ENCODE measurements at places on chromosomes 2 and 18.
A peak's percentile ranks its signal among the peaks of the same experiment; 100 is the strongest.

DNA sequence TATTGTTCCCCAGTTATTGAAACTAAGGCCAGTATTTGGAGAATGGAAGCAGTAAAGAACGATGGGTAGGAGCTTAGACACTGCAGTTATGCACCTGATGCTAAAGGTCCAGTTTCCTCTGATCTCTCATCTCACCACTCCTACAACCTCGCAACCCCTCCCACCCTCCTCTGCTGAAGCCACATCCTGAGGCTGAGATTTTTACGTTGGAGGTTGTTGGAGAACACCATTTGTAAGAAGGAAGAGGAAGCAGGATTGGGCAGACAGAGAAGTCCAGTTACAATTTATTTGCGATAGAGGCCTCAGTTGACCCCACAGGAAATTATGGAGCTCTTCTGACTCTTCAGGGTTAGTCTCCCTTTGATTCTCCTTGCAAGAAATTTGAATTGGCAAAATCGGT, 54.3 kb upstream of the NDUFV2 start:
- DNase-seq = no peak
- H3K36me3 ChIP-seq = no peaks in the 10 kb centered on the region

- no peaks in the 10 kb centered on the region for H3K27me3 ChIP-seq
- H3K27ac ChIP-seq = no peak overlapping the region
- H3K4me3 ChIP-seq = no peak overlapping the region
These were observed 18.1 kb downstream of the DTNB start for GRCh38 chr2:25655316-25655715.

DNA sequence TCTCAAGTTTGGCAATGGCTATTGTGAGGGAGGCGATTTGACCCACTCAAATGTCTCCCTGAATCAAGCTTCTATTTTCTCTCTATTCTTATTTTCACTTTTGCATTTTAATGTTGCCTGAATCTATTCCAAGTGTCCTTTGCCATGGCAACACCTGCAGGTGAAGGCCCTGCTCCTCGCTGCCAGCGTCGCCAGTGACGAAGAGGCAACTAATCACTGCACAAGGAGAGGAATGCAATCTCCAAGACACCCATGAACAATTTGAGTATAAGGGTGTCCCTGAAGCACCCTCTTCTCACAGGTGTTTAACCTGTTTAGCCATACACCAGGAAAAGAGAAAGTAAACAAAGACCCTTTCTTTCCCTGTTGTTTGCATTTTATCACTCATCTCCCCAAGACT, 165.6 kb upstream of the VRK2 start:
- H3K27ac ChIP-seq = no peak overlapping the region
- H3K4me3 ChIP-seq = no peak overlapping the region
- H3K36me3 ChIP-seq = no peaks in the 10 kb centered on the region
- no peak for DNase-seq
- no peaks in the 10 kb centered on the region for H3K4me1 ChIP-seq
- H3K27me3 ChIP-seq = no peaks in the 10 kb centered on the region

DNA sequence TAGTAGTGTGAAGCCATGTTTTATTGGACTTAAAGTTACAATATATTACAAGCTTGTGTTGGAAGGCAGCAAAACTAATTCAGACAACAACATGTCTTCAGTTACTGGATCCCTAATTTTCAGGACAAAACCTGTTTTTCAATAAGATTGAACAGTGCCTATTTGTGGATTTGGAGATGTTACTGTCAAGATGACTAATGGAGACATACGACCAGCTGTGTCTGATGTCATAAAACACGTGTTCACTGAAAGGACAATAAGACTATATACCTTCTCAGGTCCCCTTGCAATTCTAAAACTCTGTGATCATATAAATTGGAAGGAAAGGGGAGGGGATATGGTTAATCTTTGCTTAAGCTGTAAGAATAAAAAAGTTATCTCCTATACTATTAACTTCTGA, 21.7 kb downstream of the METTL21A start:
- H3K4me1 ChIP-seq = no peaks in the 10 kb centered on the region
- H3K27me3 ChIP-seq = no peaks in the 10 kb centered on the region
- H3K4me3 ChIP-seq = no peak overlapping the region
- no peak overlapping the region for H3K27ac ChIP-seq
- no peak for DNase-seq
- H3K36me3 ChIP-seq = no peaks in the 10 kb centered on the region

DNA sequence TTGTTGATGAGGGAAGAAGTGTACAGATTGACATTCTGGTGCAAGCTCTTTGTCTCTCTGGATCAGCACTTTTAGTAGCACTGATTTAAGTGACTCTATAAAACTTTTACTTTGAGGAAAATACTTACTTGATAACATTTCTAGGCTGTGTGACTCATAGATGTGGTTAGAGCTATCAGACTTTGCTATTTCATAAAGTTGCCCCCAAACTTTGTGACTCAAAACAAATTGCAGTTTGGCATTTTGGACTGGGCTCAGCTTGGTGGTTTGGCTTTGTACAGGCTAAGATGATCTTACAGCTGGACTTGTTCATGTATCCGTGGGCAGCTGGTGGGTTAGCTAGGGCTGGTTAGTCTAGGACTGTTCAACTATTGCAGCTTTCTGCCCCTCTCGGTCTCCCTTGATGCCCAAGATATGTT, 42.1 kb upstream of the GLS start:
- no peaks in the 10 kb centered on the region for H3K36me3 ChIP-seq
- DNase-seq = no peak
- H3K27ac ChIP-seq = no peak overlapping the region
- no peak overlapping the region for H3K4me3 ChIP-seq

DNA sequence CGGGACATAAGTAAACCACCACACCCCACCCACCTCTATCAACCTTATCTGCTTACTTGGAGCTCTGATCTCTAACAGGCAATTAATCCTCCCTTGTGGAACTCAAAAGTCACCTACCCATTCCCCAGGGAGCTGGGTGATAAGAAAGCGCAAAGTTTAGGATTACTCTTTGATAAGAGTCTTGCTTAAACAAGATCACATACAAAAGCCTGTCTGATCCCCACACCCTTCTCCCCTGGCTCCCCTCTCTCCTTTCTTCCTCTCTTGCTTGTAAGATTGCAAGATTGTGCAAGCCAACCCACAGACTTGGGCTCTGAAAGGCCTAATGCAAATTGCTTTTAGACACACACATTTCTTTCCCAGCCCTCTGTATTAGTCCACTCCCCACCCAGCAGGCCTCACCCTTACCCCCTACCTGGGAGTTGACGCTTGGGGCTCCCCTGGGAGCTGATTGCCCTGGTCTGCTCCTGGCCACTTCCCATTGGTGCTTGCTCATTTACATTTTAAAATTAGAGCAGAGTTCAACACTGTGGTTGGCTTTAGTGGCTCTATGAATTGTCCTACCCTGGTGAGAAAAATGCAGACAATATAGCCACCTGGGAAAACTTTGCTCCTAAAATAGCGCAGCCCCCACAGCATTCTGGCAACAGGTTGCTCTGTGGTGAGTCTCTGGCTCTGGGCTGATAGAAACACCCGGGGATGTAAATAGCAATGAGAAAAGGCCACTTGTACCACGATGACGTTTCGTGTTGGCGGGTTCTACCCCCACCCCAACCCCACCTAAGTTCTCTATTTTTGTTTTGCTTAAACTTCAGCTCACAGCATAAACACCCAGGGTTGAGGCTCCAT, 92.8 kb upstream of the MSH2 start:
- H3K27me3 ChIP-seq = no peaks in the 10 kb centered on the region
- H3K4me3 ChIP-seq = peak overlapping the region; percentile 65
- peak overlapping the region; percentile 100 for H3K27ac ChIP-seq
- peak; percentile 97 for DNase-seq

DNA sequence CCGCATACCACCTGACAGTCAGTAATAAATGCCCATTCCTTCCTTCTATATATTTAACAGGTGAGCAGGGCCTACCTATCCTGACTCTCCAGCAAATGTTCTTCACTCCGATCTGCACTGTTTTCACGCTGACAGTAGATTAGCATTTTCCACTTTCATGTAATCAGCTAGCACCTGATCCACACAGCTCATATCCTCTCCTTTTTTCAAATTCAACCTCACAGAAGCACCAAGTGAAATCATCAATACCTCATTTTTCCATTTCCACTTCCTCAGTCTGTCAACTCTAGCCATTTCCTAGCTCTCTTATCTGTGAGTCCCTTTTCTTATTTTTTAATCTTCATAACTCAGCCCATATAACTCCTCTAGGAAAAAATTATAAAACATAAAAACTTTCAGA, 402.8 kb downstream of the ZEB2 start:
- H3K4me1 ChIP-seq = no peaks in the 10 kb centered on the region
- no peak for DNase-seq
- no peak overlapping the region for H3K4me3 ChIP-seq
- H3K27ac ChIP-seq = no peak overlapping the region

GRCh38 chr2:70816726-70817125, 3.7 kb downstream of the CLEC4F start:
- H3K4me3 ChIP-seq = no peak overlapping the region
- DNase-seq = no peak
- no peaks in the 10 kb centered on the region for H3K36me3 ChIP-seq

GRCh38 chr2:126749537-126749936, 93.6 kb downstream of the GYPC start:
- no peak for DNase-seq
- no peaks in the 10 kb centered on the region for H3K27me3 ChIP-seq
- H3K27ac ChIP-seq = no peak overlapping the region
- no peaks in the 10 kb centered on the region for H3K36me3 ChIP-seq

DNA sequence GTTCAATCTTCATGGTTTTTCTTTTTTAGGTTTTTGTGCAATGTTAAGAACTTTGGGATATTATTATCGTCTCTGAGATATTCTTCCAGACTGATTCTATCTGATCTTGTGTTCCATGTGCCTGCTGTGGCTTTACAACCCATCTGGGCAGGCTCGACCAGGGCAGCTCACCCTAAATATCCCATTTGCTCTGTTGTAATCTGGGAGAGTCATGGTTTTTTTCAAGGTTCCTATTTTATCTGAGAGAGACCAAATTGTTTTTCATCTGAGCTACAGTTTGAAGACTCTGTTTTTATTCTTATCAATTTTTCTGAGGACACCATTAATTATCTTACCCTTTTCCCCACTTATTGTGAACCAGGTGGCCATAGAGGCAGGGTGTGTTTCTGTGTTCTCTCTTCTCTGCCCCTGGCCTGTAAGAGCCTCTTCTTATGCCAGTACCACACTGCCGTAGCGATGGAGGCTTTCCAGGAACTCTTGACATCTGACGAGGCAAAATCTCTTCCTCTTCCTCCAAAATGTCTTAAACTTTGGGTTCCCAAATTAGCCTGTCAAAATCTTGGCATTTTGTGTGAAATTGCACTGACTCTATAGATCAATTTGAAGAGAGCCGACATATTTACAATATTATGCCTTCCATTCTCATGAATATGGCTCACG, 3.1 kb downstream of the SP140L start:
- no peak overlapping the region for H3K4me3 ChIP-seq
- no peaks in the 10 kb centered on the region for H3K36me3 ChIP-seq
- peaks cover 4% of the 10 kb centered on the region for H3K4me1 ChIP-seq
- DNase-seq = no peak
- no peak overlapping the region for H3K27ac ChIP-seq

GRCh38 chr2:239544143-239544917, 143.5 kb upstream of the HDAC4 start:
- peaks cover 13% of the 10 kb centered on the region for H3K4me1 ChIP-seq
- no peaks in the 10 kb centered on the region for H3K27me3 ChIP-seq
- H3K36me3 ChIP-seq = no peaks in the 10 kb centered on the region
- no peak overlapping the region for H3K4me3 ChIP-seq

DNA sequence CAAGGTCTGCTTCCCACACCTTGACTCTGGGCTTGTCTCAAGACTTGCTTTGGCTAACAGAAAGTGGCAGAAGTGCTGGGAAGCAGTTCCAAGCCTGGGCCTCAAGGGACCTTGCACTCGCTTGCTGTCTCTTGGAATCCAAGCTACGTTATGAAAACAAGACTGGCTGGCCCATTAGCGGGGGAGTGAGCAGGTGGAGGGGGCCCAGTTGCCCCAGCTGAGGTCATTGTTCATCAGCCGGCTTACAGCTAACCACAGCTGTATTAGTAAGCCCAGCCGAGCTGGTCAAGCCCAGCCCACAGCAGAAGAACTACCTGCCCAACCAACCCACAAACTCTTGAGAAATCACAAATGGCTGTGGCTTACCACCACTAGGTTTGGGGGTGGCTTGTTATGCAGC, 63.1 kb downstream of the MARCO start:
- H3K4me3 ChIP-seq = no peak overlapping the region
- no peak for DNase-seq
- no peaks in the 10 kb centered on the region for H3K27me3 ChIP-seq
- H3K36me3 ChIP-seq = no peaks in the 10 kb centered on the region
- no peak overlapping the region for H3K27ac ChIP-seq

GRCh38 chr18:3340015-3340681, 78.2 kb downstream of the MYL12B start:
- no peaks in the 10 kb centered on the region for H3K36me3 ChIP-seq
- no peak overlapping the region for H3K4me3 ChIP-seq
- no peaks in the 10 kb centered on the region for H3K27me3 ChIP-seq
- H3K4me1 ChIP-seq = no peaks in the 10 kb centered on the region

DNA sequence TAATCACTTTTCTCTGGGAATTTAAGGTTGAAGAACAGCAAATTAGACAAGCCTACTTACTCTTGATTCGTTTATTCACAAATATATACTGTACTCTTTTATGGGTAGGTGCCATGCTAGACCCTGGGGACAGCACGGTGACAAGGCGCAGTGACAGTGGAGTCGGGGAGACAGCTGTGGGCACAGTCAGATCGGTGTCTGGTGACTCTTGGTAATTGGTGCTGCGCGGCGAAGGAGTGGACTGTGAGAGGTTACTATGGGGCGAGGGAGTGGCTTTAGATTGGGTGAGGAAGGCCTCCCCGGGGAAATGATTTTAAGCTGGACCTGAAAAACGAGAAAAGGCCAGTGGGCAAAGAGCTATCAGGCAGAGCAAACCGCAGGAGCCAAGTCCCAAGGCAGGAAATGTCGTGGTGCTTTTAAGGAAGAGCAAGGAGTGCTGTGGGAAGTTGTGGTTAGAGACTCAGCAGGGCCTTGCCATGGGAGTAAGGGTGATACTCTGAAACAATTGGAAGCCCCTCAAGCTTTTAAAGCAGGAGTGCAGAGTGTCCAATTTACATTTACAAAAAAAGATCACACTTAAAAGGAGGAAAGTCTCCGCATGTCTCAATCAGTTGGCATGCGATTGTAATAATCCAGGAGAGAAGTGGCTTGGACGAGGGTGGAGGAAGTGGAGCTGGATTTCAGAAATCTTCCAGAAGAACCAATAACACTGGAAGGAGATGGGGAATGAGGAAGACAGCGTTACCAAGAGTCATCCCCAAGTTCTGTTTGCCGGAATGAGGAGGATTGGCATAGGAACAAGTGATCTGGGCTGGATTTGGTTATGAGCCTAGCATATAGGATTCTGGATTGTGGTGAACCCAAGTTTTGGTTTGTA, 36.1 kb upstream of the TXNDC2 start:
- H3K4me3 ChIP-seq = no peak overlapping the region
- DNase-seq = no peak
- no peaks in the 10 kb centered on the region for H3K4me1 ChIP-seq
- no peaks in the 10 kb centered on the region for H3K36me3 ChIP-seq
